ENCODE measurements at places on chromosomes 1 and 21.

DNA sequence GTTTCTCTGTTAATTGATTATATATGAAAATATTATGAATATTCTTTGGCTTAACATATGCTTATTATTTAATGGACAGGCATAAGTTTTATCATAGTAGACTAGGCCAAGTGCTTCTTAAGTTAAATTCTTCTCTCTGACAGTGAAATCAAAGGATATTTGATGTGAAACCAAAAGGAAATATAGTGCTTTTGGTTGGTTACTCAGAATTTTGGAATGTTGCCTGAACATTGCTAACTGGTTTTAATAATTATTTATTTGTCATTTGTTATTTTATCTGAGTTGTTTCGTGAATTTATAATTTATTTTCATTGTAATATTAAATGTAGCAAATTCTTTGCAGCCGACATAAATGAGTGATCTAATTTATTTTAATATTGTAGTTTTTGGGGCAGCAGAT is 18.3 kb downstream of the HOOK1 start:
- DNase-seq: no peak

- no peak for DNase-seq
Observed at GRCh38 chr1:110285316-110285715, 53.9 kb upstream of the RBM15 start.

DNA sequence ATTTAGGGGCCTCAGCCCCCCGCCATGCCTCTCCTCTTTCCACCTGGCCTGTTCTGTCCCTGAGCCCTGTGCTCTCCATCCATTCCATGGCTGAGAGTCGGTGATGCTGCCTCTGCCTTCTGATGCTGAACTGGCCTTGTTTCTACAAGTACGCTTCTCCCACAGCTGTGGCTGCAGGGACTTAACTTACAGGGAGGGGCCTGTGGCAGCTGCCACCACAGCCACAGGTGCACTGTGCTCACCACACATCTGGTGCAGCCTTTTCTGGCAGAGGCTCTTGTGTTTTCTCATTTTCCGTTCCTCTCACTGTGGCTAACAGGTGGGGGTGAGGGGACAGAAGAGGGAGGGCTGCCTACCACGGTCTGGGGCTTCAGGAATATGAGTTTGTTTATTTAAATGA is 4.2 kb downstream of the FMO1 start:
- no peak for DNase-seq

DNA sequence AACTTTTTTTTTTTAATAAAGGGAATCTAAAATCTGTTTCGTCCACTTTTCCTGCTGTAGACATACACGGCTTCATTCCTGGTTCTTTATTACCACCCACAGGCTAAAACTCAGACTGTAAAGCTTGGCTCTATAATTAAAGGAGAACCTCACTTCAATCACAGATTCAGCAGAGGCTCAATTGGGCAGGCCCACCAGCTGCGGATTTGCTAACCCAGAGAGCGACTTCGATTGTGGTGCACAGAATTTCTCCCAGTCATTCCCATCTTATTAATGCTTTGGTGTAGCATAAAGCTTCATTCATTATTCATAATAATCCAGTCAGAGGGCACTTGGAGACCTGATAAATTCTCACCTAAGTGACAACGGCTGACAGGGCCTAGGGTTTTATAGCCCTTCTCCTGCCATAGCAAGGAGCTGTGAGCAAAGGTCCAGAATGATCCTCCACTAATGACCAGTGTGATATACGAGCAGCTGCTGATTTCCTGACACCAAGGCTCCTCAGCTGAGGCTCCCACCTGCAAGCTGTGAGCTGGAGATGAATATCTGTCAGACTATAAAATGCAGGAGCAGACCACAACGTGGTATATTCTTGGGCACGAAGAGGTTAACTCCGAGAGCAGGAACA is 149.0 kb downstream of the ATP6V1G3 start:
- no peak for DNase-seq

DNA sequence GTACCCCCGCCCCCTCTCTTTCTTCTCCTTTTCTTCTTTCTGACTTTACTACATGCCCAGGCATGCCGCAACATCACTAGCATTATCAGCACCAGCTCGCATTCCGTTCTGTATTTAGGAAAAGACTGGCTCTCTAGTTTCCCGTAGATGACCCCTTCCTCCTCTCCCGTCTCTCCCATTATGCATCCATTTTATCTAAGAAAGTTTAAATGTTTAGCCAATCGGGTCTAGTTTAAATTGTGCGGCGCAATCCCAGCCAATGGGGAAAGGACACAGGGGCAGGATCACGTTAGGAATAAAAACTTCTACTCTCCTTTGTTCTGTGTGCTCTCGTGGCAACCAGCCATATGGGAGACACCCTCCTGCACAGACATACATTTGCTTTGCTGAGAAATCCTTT is 2.3 kb upstream of the KRTAP10-7 start:
- DNase-seq: no peak

- DNase-seq: no peak
Observed at GRCh38 chr1:34477632-34478141, 277.2 kb upstream of the GJB5 start.

DNA sequence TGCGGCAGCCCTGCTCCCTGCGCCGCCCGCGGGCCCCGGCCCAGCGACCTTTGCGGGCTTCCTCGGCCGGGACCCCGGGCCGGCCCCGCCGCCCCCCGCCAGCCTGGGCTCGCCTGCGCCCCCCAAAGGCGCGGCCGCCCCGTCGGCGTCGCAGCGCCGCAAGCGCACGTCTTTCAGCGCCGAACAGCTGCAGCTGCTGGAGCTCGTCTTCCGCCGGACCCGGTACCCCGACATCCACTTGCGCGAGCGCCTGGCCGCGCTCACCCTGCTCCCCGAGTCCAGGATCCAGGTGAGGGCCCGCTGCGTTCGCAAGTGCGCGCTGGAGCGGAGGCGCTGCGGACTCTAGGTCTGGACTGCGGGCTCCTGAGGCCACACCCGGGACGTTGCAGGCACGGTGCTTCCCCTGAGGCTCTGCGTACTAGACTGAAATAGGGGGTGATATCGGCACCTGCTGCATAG is 351 bp downstream of the MIXL1 start:
- peak; percentile 26 for DNase-seq

DNA sequence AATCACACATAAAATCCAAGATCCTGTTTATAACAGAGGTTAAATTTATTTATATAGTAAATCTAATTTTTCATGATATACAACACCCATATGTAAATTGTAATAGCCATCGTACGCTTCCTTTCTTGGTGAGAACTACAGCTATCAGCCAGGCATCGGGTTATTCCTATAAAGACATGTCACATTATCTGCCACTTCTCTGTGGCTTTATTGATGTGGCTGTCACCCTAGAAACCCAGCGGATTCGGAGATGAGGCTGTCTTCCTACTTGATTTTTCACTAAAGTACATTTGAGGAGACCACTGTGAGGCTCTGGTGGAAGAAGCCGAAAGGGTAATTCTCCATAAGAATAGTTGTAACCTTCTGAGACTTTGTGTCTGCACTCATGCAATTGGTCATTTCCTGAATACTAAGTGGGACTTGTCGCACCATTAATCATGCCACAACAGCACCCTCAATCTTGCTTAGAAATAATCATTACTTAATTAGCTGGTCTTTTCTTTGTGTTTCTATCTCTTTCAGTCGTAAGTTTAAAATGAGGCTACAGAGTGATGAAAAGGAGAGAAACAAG is 106.0 kb downstream of the NTNG1 start:
- no peak for DNase-seq

DNA sequence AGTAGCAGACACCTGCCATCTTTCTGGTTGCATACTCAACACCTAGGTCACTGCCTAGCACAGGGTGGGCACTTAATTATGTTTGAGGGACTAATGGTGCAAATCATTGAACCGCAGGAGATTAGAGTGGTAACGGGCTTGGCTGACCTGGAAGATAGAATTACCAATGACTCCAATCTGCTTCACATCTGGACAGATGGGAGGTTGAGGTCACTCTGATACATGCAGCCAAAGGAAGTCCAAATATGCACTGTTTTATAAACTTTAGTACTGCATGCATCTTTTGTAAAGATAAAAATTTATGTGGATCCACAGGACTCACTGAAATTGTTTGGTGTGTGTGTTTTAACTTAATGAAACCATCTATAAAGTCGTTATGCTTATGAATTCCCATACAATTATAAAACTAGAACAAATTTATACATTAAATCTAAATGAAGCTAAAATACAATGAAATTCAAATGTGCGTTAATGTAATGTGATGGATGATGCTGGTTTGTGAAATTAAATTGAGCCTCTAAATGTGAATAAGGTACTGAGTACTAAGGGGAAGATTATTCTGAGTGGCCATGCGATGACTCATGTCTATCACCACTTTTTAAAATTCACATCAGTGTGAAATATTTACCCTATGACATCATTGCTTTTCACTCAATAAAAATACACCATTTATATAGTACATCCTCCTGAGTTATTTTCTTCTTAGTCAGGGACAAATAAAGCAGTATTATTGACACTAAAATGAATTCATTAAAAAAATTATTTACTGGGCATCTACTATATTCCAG is 224.7 kb upstream of the FAM78B start:
- DNase-seq: no peak

DNA sequence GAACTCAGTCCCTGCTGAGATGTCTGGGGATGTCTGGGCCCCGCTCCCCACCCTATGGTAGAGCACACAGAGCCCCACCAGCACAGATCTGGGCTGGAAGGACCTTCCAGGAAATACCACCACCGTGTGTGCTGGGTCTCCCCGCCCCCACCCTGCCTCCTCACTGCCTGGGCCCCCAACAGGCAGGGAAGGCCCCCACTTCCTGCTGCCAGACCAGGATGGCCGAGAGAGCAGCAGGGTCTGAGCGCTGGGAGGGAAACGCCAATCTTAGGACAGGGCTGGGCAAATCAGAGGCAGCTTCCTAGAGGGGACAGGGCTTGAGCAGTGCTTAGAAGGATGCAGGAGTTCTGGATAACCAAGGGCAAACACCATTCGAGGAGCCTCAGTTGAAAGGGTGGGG is 11.9 kb downstream of the ADGRB2 start:
- no peak for DNase-seq

- no peak for DNase-seq
Observed at GRCh38 chr1:201970334-201971159, 11.9 kb upstream of the RNPEP start.

DNA sequence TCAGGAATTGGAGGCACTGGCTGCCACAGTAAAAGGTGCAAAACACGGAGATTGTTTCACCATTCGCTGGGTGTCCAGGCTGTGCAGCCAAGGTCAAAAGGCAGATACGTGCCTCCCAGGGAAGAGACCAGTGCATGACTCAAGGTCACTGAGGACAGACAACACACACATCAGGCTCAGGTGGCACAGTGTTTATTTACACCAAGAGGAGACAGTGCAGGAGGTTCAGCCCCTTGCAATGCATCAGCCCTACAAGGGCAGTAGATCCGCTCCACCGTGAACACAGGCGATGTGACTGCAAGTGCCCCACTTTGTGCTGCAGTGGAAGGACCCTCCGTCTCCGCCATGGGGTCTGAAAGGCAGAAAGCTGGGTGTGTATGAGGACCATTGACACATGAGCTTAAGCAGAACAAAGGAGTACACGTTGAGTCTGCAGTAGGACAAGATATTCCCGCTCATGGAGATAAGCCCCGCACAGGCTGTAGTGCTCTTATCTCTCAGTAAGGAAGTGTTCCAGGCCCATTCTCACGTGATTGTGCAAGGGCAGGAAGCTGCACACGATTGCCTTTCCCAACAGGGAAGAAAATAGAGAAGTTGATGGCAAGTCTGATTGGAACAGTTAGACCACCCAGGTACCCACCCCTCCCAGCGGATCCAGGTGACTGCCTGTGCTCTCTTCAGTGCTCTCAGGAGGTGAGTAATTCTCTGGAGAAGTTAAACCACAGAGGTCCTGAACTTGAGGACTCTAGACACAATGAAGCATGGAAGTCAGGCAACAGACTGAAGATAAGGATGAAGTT is 37.5 kb upstream of the QSOX1 start:
- DNase-seq: no peak

DNA sequence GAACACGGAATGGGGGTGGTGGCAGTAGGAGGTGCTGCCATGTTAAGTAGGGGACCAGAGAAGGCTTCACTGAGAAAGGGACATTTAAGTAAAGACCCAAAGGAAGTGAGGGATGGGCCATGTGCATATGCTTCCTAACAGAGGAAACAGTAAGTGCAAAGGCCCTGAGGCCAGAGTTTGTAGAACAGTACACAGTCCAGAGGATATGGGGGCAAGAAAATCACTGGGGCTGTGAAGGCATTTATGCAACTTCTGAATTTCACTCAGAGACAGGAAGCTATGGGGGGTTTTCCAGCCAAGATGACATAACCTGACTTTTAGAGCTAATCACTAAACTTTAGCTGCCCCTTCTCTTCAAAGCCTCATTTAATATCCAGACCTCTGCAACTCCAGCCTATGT is 202.5 kb upstream of the EDN2 start:
- DNase-seq: no peak

- DNase-seq: no peak
Observed at GRCh38 chr1:93818570-93818959, 60.4 kb downstream of the DNTTIP2 start.

DNA sequence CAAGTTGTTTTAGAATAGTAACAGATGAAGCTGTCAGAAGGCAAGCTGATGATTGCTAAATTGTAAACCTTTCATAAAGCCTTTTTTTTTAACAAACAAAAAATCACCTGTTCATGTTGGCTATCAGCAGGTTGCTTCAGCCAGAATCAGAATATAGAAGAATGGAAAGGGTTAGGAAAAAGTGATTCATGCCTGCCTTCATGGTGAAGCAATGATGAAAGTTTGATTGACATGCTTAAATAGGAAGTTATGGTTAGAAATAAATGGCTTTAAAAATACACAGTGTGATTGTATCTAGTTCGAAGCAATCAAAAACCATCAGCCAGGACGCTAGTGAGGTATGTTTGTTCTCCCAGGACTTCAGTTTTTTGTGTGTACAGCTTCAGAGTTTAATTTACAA is 37.9 kb downstream of the GABPA start:
- no peak for DNase-seq

DNA sequence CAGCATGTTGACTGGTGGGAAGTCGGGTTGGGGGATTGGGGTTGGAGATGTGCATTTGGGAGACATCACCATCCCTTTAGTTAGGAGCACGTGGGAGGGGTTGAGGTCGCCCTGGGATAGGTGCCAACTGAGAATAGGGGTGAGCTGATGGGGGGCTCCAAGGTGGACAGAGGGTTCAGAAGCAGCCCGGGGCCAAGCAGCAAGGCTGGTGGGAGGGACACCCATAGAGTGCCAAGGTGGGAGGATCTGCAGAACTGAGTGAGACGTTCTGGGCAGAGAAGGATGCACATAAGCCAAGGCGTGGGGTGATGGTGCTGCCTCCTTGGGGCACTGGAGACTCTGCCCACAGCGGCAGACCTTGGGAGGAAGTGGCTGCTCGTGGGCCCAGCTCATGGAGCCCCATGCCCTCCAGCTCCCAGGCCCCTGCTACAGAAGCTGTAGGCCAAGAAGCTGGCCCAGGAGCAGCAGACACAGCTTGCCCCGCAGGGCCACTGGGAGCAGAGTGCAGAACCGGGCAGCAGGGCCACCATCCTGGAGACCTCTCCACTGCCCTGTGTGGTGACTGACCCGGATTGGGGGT is 31.4 kb upstream of the PKP1 start:
- DNase-seq: no peak

GRCh38 chr1:229913489-229913888 is 153.5 kb upstream of the GALNT2 start:
- DNase-seq: no peak

GRCh38 chr21:33650929-33651509 is 8.7 kb downstream of the ITSN1 start:
- DNase-seq: no peak

- DNase-seq: no peak
Observed at GRCh38 chr1:34688006-34688741, 66.7 kb upstream of the GJB5 start.

GRCh38 chr1:94209425-94209824 is 28.0 kb downstream of the ARHGAP29 start:
- DNase-seq: no peak

All from stimulated activated CD4-positive, alpha-beta T cell treated with anti-CD3 and anti-CD28 coated beads, Interleukin-2, amount 100 ng/mL, for 24 hours (primary cell).